Renal cortex interstitium (tissue), 15 donors: ENCODE measurements at places on chromosomes 1 and 21. TPM values are rescaled to one million over a fixed set of nuclear protein-coding genes. Genes with fewer than 3 reads are reported as not detected.

The KRTAP7-1 gene
- polyA plus RNA-seq = not detected

- DNase-seq = no peak
Measured at GRCh38 chr1:53145051-53145600, 2.7 kb upstream of the SLC1A7 start.

DNA sequence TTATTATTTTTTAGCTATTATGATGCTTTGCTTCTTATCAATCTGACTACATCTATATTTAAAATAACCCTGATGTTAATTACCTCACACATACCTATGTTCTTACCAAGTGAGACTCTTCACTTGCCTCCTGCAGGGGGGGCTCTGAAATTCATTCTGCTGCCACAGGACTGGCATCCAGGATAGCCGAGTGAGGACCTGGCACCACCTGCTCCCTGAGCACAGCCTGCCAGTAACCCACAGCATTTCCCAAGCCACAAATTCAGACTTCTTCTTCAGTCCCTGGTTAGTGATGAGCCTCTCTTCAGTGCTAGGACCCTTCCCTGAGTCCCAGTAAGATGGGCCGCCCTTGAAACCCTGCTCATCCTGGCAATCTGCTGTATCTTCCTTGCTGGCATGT is 296.5 kb upstream of the PLXNA2 start:
- no peak for DNase-seq

The GCSAML gene
- 0.55 TPM for polyA plus RNA-seq

GRCh38 chr1:62437273-62437940 is 558 bp downstream of the USP1 start:
- DNase-seq = no peak
